ENCODE measurements at places on chromosomes 4 and X.
A peak's percentile ranks its signal among the peaks of the same experiment; 100 is the strongest.

GRCh38 chrX:123736333-123736921 is 3.6 kb upstream of the THOC2 start:
- DNase-seq = no peak

DNA sequence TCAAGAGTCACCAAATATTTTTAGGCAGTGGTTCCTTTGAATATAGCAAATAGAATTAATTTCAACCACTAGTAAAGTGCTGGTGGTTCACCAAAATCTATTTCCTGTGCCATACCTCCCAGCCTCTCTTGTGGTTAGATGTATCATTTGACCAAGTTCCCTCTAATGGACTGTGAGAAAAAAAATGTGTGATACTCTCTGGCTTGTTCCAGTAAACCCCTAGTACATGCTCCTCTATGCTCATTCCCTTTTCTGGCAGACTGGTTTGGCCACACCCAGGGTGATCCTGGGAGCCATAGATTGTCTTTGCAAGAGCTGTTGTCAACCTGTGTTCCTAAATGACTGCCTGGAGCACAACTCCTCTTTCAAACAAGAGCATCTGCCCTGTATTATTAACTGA is 109.5 kb downstream of the FRAS1 start:
- no peak for DNase-seq

- DNase-seq = no peak
These were observed 134.2 kb downstream of the CAMK2D start for GRCh38 chr4:113627321-113627720.

DNA sequence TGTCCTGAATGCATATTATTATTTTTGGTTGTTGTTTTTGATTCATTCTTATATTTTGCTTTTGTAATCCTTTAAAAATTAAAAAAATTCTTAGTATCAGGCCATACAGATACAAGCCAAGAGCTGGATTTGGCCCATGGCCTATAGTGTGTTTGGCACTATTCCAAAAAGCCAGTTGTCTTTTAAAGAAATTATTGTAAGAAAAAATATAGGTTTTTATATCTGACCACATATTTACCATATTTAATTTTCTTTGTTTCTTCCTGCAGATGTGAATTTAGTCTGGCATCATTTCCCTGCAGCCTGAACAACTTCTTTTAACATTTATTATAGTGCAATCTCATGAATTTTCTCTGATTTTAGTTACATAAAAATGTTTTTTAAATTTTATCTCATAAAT is 652.8 kb upstream of the NR3C2 start:
- DNase-seq = no peak

DNA sequence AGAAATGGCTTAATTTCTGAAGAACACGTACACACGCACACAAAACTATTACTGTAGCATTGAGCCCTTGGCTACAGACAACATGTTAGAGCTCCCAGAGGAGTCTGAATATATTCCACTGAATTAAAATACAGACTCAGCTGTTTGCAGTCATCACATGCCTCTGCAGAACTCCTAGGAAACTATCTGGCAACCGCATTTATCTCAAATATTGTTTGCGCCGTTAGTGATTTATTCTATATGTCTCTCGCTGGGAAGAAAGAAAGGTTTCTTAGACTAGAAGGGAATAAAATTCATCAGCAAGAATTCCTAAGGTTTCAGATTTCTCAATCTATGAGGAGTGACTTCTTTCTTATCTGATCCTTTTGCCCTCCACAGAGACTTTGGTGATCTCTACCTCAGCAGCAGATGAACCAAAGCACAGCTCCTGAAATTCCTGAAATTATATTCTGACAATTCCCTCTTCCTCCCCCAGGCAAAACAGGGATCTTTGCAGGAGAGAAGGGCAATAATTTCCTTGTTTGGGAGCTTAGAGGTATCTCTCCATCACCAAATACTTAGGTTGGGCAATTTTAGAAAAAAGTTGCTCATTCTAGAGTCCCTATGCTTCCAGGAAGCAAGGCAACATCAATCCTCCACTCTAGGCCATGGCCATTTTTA is 199.2 kb downstream of the APBB2 start:
- DNase-seq = no peak

DNA sequence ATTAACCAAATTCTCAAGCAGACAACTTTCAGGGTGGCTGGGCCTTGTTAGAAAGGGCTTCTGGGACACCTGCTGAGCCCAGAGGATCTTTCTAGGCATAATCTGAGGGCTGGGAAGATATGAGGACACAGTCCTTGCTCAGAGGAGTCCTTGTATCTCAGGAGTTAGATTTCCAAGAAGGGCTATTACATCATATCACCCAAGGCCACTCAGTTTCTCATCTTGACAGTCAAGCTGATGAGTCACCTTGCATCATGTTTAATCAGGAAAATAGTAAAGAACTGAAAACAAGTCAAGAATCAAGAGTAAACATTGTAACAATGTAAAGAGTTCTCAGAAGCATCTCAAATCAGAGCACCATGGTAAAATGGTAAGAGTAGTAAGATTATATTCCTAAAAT is 4.0 kb downstream of the PCYT1B start:
- no peak for DNase-seq

- peak; percentile 62 for DNase-seq
These were observed 102.6 kb upstream of the SCML1 start for GRCh38 chrX:17634542-17635207.

- no peak for DNase-seq
These were observed 50.1 kb upstream of the PJA1 start for GRCh38 chrX:69215161-69215875.

- DNase-seq = no peak
These were observed 20.2 kb upstream of the CTSO start for GRCh38 chr4:155973639-155974475.

- DNase-seq = no peak
These were observed 349.9 kb downstream of the FAM47B start for GRCh38 chrX:35292522-35292921.

GRCh38 chr4:18201885-18202284 is 180.3 kb upstream of the LCORL start:
- no peak for DNase-seq

GRCh38 chr4:168600796-168601583 is 104.1 kb downstream of the PALLD start:
- DNase-seq = no peak

DNA sequence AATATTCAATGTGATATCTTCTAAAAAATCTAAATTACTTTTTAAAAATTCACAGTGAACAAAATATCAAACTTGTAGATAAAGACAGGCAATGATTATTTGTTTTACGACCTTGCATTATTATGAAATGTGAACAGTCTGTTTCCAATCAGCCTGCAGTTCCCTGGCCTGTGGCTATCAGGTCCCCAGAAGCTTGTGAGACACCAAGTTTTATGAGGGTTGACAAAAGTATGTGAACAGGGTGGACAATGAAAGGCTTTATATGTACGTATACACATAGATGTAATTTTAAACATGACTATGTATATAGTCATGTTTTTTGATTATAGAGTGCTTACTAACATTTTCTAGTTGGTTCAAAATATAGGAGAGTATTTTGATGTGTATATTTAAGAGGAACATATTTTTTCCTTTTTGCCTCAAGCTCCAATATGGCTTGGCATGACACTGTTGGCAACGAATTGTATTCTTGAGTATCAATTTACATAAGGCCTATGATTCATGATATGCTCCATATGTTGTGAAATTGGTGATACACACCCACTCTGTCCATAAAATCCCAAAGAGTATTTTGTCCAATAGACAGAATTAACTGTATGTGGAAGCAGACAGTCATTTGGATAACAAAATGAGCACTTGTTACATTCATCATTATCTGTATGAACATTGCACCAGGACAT is 55.7 kb downstream of the BTC start:
- no peak for DNase-seq

DNA sequence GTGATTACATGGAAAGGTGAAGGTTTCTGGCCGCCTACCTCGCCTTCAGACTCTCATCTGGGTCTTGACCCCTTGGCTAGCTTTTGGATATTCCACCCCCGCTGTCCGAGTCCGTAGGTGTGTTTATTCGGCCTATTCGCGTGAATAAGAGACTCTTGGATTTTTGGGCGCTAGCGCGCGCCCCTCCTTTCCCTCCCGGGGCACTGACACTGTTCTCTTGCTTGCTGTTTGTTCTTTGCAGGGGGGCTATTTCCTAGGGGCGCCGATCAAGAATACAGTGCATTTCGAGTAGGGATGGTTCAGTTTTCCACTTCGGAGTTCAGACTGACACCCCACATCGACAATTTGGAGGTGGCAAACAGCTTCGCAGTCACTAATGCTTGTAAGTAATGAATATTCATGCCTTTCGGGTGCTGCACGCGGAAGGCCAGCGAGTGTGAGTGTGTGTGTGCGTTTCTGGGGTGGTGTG is 932 bp downstream of the GRIA2 start:
- DNase-seq = no peak

DNA sequence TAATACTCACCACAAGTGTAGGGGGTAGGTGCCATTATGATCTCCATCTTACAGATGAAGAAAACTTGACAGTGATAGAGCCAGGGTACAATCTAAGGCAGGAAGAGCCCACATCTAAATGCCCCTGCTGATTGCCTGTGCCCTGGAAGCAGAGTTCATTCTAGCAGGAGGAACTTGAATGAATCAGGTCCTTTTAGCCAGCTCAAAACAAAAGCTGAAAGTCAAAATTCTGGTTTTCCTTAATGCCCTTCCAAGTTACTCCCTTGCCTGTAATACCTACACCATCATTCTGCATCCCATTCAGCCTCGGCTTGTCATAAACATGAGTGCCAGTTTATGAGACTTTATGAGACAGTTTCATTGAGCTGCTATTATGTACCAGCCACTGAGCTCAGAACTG is 89.6 kb downstream of the SCD5 start:
- no peak for DNase-seq

DNA sequence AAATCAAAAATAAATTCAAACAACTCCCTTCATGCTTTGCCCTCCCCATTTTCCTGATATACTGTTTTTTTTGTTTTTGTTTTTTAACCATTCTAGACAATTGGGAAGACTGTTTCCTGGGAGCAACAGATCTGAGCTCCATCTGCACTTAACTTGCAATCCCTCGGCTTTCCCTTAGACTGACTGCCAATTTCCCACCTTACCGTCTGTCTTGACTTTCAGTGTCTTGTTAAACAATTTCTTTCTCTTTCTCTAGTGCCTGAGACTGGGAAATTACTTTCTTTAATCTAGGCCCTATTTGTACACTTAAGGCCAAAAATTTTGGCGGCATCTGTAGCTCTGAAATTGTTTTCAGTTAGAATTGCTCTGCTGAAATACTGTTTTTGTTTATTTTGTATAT is 326.3 kb downstream of the LDB2 start:
- no peak for DNase-seq

- DNase-seq = no peak
These were observed 123.4 kb downstream of the MANBA start for GRCh38 chr4:102637391-102637790.

DNA sequence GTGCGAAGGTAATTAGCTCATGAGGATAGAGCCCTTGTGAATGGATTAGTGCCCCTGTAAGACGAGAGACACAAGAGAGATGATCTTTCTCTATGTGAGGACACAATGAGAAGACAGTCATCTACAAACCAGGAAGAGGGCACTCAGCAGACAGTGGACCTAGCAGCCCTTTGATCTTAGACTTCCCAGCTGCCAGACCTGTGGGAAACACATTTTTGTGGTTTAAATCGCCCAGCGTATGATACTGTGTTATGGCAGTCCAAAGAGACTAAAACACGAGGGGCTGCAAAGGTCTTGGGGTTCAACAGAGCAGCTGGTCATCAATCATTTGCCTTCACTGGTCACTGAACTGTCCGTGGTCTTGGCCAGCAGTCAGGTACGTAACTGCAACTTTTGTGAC is 9.2 kb upstream of the SYNPO2 start:
- DNase-seq = no peak

DNA sequence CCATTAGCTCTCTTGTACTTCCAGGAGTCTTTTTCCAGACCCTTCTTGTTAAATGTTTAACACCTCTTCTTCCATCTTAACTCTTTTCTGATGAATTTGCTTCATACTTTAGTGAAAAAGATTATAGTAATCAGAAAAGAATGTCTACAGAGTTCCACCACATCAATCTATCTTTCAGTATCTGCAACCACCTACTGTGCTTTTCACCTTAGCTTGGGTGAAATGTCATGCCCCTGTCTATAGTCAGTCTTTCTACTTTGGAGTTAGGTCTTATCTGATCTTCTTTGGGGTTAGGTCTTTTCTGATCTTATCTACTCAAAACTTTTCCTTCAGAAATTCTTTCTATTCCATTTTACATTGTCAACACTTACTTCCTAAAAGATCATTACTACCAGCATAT is 1310.2 kb downstream of the PCDH7 start:
- DNase-seq = no peak

GRCh38 chr4:183326853-183327252 is 4.6 kb upstream of the CLDN24 start:
- DNase-seq = no peak

DNA sequence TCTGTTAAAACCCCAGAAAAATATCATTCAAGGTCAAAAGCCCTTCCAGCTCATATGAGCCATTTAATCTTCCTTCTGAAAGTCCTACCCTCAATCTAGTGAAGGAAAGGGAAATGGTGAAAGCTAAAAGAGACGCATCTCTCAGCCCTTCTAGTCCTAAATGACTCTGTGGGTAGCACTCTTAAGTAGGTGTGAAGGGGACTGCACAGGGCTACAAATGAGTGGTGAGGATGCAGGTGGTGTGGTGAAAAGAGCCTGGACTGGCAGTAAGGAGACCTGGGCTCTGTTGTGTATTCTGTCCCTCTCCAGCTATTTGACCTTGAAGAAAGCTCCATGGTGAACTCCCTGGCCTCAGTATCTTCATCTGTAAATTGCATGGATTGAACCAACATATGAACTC is 671.8 kb upstream of the DIPK2B start:
- no peak for DNase-seq

DNA sequence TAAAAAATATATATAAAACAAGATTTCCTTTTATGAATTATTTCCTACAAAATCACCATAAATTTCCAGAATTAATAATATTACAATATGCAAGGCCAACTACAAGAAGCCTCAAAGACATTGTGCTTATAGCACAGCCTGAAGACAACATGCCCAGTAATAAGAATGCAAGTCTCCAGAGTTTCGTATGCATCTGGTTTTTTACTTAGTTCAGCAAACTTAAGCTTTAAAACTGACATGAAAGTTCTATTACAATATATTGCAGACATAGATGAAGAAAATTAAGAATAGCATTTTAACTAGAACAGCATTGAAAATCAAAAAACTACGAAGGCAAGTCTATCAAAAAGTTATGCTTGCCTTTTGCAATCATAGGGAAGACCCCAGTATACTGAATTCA is 107.6 kb downstream of the PRDM5 start:
- no peak for DNase-seq

DNA sequence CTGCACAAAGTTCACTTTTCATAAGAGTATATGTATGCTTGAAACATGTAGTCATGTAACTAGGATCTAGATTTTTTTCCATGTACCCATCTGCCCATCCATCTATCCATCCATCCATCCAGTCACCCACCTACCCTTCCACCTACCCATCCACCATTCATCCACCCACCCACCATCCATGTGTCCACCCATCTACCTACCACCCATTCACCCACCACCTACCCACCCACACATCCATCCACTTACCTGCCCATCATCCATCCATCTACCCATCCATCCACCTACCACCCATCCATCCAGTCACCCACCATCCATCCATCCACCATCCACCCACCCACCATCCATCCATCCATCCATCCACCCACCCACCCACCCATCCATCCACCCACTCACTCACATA is 121.8 kb upstream of the PSAPL1 start:
- no peak for DNase-seq

Data from NCI-H1092 (cell line).